Stimulated activated CD8-positive, alpha-beta memory T cell treated with anti-CD3 and anti-CD28 coated beads, Interleukin-4, amount 100 ng/mL, for 4 hours (primary cell): ENCODE measurements at places on chromosomes 4 and X.
A peak's percentile ranks its signal among the peaks of the same experiment; 100 is the strongest.

DNA sequence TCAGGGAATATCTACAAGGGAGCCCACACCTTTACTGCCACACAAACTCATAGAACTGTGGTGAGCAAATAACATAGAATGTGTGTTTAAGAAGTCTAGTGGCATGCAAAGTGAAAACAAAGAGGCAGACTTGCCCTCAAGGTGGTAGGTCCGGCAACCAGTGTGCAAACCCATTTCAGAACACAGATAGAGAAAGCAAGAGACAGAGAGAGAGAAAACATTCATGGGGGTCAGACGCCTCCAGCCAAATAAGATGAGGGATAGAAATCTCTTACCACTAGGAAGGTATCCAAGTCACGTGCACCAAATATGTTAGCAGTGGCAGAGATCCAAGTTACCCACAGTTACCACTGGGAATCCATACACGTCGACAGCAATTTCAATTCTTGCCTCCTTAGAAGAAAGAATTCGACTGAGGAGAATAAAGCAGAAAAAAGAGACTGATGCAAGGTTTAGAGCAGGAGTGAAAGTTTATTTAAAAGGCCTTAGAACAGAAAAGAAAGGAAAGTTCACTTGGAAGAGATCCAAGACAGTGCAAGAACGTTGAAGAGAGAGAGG is 252.8 kb downstream of the NAP1L3 start:
- no peak for DNase-seq

GRCh38 chrX:108732630-108733321 is 3.6 kb downstream of the IRS4 start:
- DNase-seq: no peak

GRCh38 chr4:186902361-186902760 is 178.7 kb upstream of the FAT1 start:
- DNase-seq: no peak

DNA sequence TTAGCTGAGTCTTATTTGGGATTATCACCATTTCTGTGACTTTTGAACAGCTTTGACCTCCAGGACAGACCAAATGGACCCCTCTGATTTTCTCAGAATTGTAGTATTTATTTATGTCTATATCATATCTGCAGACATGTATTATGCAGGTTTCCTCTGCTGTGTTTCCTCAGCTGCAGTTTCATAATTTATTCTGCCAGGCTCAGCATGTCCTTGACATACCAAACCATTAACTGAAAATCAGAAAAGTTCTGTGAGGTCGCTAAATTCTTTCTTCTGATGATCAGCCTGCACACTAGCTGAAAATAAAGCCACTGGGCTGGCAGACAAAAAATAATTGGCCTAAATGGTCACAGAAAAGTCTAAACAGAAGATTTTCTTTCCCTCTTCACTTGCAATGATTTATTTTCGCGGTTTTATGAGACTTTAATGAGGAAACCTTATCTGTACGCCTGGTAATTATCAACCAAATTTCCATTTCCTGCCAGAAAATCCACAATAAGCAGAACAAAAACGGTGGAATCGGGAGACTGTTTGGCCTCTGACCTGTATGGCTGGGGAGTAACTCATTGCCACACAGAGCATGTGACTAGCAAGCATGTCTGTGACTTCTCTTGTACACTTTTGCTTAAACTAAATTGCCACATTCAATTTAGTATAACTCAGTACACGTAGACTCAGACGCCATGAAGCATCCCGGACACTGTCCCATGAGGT is 150.9 kb downstream of the ENPP6 start:
- no peak for DNase-seq

- no peak for DNase-seq
Measured at GRCh38 chr4:89411539-89412309, 104.1 kb upstream of the GPRIN3 start.

DNA sequence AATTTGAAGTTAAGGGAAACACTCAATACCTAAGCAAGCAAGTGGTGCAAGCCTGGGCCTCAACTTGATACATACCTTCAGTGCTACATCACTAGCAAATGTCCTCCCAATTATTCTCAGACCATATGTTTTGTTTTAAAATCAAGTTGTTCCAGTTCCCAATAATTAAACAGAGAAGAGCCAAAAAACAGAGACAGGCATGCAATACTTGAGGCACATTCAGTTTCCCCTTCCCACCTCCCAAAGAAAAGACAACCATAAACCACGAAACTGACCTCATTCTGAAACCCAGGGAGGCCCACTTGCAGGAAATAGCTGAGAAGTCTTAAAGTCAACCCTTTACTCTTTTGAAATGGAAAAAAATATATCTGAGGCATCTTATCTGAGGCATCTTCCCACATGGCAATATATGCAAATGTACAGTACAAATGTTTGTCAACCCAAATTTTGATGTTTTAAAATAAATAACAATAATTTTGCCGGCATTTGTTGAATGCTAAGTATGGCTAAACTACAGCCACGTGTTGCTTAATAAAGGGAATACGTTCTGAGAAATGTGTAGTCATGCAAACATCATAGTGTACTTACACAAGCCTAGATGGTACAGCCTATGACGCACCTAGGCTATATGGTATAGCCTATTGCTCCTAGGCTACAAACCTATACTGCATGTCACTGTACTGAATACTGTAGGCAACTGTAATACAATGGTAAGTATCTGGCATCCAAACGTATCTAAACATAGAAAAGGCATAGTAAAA is 147.5 kb downstream of the TSPAN5 start:
- no peak for DNase-seq

DNA sequence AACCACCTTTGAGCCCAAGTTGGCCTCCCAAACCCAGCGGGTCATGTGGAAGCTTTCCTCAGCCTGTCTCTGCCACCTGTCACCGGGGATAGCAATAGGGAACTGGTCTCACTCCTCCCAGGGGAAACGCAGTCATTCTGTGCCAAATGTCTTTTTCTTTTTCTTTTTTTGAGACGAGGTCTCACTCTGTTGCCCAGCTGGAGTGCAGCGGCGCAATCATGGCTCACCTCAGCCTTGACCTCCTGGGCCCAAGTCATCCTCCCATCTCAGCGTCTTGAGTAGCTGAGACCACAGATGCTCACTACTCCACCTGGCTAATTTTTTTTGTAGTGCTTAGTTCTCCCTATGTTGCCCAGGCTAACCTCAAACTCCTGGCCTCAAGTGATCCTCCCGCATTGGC is 40.3 kb downstream of the MED28 start:
- no peak for DNase-seq

DNA sequence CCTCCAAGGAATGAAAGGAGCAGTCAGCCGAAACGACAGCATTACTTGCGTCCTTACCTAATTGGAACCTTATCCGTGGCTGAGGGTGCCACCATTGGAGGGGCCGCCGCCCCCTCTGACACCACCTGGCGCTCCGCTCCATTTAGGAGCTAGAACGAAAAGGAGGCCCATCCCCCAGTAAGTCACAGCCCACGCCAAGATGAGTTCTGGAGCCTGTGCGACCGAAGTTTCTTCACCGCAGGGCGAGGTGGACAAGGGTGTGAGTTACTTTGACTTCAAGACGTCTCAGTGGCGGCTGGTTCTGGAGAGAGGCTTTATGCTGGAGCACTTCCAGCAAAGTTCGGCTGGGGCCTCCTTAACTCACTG is 729 bp upstream of the IRF2 start:
- DNase-seq: peak; percentile 38

- no peak for DNase-seq
Measured at GRCh38 chr4:5186271-5187064, 135.2 kb downstream of the STK32B start.

- no peak for DNase-seq
Measured at GRCh38 chrX:136731207-136731782, 49.4 kb downstream of the ARHGEF6 start.

GRCh38 chr4:4490041-4490440 is 51.8 kb downstream of the STX18 start:
- no peak for DNase-seq

DNA sequence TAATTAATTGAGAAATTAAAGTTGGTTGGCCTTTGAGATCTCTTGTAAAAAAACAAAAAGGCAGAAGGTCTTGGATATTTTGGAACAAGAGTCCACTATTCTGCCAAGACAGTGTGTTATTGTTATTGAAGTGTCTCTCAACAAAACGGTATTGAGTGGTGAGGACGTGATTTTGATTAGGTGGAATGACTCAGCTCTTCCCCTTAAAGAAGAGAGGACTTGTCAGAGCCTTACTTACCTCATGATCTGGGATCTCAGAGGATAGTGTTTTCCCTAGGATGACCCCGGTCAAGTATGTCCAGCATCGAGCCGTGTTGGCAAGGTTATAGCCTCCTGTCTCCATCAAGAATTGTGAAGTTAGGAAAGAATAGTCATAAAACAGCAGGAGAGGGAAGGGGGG is 110.9 kb downstream of the HDAC8 start:
- DNase-seq: no peak

DNA sequence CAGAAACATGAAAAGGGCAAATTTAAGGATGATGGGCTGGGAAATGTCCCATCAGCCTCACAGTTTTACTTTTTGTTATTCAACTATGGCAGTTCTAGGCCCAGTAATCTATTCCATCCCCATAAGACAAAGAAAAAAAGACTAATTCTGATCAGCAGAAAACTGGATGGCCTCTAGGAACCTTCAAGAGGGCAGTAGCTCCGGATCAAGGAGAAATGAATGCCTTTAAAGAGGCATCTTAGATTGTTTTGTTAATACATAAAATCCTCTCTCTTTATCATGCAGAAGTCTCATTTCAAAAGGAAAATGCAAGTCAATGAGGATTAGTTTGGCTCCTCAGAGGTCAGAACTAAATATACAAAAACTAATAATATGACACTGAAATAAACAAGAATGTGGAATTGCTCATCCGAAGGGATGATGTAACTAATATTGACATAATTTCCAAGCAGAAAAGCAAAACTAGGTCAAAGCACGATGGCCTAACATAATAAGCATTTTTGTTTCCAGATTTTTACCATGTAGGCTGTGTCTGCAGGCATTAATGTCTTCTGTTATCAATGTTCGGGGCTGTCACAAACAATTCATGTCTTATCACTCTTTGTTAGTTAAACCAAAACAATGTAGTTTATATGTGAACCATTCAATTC is 8.8 kb downstream of the MID1 start:
- DNase-seq: no peak

DNA sequence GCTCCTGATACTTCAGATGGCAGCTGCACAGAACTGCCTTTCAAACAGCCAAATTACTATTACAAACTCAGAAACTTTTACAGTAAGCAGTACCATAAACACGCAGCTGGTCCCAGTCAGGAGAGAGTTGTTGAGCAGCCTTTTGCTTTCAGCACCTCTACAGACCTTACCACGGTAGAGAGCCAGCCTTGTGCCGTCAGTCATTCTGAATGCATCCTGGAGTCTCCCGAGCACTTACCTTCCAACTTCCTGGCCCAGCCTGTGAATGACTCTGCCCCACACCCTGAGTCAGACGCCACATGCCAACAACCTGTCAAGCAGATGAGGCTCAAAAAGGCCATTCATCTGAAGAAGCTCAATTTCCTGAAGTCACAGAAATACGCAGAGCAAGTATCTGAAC is 12.4 kb downstream of the ZBTB49 start:
- DNase-seq: no peak

GRCh38 chr4:6806924-6807626 is 24.5 kb downstream of the KIAA0232 start:
- no peak for DNase-seq
